NK-92 treated with Interleukin-12 subunit alpha and Interleukin-12 subunit beta, amount 100 ng/mL, for 24 hours (cell line): ENCODE measurements at places on chromosomes 16 and 17.

- no peak for DNase-seq
Measured at GRCh38 chr17:63555500-63556156, 5.4 kb downstream of the DCAF7 start.

DNA sequence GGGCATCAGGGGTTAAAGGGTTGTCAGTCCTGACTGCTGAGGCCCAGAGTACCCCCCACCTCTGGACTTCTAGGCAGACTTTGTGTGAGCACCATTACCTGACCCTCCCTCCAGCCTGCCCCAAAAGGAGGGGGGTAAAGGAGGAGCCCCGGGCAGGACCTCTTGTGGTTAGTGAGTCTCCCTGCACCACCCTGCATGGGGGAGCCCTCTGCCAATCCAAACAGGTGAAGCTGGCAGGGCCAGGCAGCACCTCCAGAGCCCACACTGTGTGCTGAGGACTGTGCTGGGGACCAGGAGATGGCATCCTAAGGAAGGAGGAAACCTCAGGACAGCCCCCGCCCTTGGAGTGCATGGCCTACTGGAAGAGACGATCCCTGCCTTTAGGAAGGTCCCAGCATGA is 2.6 kb upstream of the KRT14 start:
- DNase-seq = no peak

DNA sequence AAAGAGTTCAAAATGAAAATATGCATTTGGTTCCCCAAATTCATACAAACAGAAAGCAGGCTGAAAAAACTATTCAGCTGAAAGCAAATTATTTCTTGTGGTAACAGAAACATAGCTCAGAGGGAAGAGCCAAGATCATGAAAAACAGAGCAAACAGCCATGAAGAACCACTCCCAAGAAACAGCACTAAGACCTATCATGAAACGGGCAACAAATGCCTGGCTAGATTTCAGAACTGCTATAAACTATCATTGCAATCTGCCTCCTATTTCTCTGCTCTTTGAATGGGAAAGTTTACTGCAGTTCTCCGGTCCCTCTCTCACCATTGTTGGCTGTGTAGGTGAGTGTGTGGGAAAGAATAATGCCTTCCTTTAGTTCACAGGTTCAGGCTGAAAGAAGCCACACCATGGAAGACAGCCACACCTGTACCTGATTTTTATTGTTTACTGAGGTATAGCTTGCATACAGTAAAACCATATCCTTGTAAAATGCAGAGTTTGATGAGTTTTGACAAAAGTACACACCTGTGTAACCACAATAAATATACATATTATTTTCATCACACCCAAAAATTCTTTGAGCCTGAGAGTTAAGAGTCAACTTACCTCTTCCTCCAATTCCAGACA is 48.2 kb downstream of the CEP112 start:
- no peak for DNase-seq

DNA sequence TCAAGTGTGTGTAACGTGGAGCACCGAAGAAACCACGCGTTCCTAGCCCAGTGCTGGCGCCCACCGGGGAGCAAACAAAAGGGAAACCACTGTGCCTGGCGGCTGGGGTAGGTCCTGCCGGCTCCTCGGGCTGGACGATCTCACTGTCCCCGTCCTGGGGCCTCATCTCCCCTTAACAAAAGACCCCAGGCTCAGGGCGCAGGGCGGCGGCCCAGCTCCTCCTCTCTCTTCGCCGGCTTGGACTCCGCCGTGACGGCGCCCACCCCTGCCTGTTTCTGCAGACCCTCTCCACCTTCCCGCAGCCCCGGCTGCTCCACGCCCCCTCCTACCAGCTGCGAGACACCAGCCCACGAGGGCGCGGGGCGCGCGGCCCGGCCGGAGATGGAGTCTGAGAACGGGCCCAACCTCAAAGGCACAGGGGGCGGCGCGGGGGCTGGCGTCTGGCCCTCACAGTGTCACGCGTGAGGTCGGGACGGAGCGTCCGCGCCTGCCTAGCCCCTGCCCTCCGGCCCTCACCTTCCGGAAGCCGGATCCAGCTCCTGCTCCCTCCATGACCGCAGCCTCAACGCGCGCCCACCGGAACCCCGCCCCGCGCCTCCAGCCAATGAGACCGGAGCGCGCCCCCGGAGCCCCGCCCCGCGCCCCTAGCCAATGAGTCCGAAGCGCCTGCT is at the start of gene CENPX:
TSS of gene CENPX (minus strand) at position 569 of the 671 bp plus-strand sequence. CDS start at position 552, 17 bp downstream.
- no peak for DNase-seq

- no peak for DNase-seq
Measured at GRCh38 chr17:4537451-4538235, 17.5 kb downstream of the MYBBP1A start.

GRCh38 chr17:60371818-60372510 is 20.0 kb downstream of the USP32 start:
- no peak for DNase-seq

DNA sequence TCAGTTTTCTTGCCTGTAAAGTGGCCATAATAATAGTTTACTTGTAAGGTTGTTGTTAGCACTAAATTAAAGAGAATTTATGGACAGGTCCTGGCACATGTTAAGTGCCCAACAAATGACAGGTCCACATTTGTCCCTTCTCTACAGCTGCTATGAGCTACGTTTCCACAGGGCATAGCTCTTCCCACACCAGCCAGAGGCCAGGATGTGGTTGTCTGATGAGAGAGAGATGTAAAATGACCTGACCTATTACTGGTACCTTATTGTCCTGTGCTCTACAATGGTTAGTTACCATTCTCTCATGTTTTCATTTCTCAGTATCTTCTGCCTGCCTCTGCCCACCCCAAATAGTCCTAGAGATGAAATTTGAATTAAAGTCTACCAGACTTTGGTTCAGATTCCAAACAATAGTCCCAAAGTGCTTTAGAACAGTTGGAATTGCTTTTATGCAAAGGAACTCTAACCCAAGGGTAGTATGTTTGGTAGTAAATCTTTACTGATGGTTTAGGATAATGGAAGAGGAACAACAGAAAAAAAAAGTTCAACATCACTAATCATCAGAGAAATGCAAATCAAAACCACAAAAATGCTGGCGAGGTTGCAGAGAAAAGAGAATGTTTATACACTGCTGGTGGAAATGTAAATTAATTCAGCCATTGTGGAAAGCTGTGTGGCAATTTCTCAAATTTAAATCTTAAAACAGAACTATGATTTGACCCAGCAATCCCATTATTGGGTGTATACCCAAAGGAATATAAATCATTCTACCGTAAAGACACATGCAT is 57.1 kb upstream of the ANKFN1 start:
- no peak for DNase-seq

DNA sequence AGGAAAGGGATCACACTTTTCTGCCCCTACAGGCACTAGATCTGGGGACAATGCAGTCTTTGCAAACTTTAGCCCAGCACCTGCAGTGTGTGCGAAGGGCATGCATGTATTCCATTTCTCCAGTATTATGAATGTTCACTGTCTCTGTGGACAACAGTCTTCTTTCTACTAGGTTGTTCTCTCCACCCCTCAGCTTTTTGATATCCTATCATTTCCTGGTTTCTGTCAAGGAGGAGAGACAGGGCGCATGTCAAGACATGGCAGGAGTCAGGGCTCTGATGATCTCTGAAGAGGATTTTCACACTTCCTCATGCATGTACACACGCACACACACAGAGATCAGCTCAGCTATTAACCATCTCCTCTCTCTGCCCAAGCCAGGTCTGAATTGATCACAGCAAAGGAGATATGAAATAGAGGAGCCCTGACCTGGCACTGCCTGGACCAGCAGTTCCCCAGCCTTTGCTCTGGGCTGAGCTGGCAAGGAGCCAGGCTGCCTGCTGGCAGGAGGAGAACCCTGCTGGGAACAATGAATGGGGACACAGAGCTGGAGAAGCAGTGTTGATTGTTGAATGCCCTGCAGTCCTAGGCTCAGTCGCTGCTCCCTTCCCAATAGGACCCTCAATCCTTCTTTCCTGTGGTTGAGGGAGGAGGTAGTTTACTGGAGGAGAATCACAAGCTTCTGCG is 2.6 kb downstream of the GPR179 start:
- no peak for DNase-seq

GRCh38 chr17:63291258-63291657 is 154.8 kb downstream of the CYB561 start:
- no peak for DNase-seq

GRCh38 chr17:67452681-67453554 is 75.8 kb downstream of the PITPNC1 start:
- DNase-seq = no peak

DNA sequence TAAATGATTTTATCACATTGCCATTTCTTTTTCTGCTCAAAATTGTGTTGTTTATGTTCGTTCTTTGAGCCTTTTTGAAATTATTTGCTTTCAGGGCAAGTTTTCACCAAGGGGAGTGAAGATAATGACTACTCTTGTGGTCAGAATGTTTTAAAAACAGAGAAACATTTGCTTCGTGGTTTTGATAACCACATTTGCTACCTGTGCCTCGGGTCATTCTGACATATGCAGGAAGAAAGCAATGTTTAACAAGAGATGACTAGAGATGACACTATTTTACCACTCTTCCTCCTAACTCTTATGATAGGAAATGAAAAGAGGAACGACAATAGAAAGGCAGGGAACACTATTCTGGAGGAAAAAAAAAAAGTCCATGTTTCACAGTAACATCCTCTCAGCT is 1496.5 kb upstream of the GOT2 start:
- no peak for DNase-seq

- DNase-seq = no peak
Measured at GRCh38 chr17:67283731-67284516, 38.9 kb upstream of the HELZ start.

GRCh38 chr17:33709881-33710280 is 416.8 kb upstream of the ASIC2 start:
- DNase-seq = no peak

- DNase-seq = no peak
Measured at GRCh38 chr17:70190959-70191805, 21.9 kb downstream of the KCNJ2 start.

DNA sequence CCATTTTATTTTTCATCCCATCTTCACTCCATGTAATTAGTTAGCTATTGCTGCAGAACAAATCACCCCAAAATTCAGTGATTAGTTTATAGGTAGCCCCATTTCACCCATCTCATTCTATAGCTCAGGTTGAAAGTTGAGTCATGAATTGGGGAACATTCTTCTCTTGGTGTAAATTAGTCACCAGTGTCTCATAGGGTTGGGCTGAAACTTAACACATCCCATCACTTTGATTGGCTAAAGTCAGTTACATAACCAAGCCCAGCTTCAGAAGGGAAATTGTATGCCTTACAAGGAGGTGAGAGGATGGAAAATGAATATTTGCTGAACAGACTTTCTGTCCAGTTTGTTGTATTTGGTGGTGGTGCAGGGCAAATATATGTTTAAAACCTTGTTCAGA is 477.5 kb downstream of the WWOX start:
- no peak for DNase-seq

DNA sequence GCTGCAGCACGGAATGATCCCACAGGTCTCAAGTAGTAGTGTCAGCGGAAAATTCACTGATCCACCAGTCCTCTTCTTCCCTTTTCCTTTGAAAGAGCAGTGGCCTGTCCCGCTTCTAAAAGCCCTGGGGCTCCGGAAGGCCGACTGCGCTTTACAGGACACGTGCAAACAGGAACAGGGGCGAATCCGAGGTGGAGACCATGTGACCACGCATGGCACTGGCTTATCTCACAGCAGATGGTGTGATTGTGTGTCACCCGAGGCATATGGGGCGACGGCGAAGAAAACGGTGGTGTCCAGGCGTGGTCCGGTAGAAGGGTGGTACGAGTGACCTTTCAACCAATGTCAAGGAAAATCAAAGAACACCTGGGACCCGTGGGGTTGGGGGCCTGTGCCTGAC is 12.0 kb upstream of the KCNJ18 start:
- no peak for DNase-seq

DNA sequence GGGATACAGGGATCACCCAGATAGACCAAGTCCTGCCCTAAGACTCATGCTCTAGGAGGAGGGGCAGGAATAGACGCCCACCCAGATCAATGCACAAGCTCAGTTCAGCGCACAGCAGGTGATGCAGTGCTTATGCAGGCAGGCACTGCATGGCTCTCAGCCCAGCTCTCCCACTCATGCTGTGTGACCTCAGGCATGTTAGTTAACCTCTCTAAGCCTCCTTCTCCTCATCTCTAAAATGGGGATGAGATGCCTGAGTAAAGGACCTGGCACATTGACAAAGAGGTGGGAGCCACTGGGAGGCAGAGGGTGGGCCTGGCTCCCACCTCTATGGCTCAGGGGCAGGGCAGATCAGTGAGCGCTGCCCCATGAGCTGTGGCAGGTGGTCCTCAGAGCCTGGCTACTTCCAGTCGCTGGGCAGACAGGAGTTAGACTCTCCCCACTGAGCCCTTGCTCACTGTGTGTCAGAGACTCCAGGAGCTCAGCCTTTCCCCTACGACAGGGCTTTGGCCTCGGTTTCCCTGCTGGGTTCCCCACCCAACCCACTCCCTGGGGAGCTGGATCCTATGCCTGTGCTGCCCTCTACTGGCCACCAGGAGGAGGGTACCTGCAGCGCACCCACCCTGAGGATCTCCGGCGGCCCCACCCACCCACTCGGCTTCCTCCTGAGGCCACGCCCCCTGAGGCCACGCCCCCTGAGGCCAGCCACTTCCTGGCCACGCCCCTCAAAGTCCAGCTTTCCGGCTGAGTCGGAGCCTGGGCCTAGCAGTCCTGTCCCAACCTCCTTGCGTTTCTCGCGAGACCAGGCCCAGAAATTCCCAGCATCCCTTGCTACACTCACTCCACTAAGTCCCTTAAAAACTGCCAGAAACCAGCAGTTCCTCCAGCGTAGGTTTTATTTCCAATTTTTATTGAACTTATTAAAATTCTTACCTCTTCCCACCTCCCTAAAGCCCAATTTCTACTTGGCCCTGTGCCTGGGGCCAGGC is 196.1 kb downstream of the GSG1L start:
- peak; percentile 72 for DNase-seq

- no peak for DNase-seq
Measured at GRCh38 chr16:27152121-27152520, 51.2 kb upstream of the KDM8 start.

DNA sequence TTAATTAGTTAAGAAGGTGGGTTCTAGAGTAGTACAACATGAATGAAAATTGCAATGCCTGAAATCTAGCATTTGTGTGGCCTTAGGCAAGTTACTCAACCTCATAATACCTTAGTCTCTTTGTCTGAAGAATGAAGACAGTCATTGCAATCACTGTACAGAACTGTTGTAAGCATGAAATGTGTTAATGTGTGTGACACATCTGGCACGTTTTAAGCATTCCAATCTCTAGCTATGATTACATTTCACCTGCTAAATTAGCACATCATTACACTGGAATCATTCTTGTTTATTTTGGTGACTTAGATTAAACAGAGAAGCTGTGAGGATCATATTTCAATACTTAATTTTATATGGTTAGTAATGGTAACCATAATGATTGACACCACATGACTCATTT is 629.7 kb upstream of the KIF2B start:
- no peak for DNase-seq

DNA sequence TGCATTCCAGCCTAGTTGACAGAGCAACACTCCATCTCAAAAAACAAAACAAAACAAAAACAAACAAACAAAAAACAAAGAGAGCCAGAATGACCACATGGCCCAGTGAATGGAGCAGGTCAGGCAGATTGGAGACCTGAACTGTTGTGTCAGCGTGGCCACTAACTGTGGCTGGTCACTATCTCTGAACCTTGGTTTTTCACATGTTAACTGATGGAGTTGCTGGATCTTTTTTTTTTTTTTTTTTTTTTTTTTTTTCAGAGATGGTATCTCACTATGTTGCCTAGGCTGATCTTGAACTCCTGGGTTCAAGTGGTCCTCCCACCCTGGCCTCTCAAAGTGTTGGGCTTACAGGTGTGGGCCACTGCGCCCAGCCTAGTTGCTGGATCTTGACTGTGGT is 31.8 kb downstream of the RHBDL3 start:
- DNase-seq = no peak
